ENCODE measurements at places on chromosomes 5 and 9.

- DNase-seq = no peak
Observed at GRCh38 chr9:61673664-61674381, 484.0 kb downstream of the SPATA31A7 start.

DNA sequence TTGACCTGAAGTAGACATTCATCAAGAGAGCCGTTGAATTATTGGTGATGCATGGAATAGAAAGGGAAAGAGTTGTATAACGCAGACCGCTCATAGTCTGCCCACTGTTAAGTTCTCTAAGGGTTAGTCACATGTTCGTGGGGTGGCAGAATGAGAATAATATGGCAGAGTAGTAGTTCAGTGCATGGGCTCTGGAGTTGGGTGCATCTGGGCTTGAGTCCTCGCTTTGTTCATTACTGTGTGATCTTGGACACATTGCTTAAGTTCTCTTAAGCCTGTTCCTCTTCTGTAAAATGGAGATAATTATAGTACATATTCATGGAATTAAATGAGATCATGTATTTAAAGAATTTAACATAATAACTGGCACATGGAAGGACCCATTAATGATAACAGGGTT lies 23.6 kb downstream of the TNPO1 start:
- no peak for DNase-seq

GRCh38 chr9:114906922-114907571 lies 23.3 kb downstream of the TNFSF8 start:
- peak; percentile 99 for DNase-seq

DNA sequence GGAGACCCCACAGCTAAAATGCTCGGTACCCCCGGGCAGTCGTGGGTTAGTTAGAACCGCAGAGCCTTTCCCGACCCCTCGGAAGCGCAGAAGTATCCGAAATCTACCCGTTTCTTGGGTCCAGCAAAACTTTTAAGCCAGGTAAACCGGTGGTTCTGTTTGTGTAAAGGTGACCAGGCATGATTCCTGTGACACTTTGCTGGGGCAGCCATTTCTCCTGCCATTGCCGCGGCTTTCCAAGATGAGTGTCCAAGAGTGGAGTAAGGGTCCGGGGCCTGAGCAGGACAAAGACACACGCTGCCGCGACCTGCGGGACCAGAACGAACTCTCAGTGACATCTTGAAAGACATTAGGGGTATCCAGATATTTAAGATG lies 655 bp downstream of the MARVELD2 start:
- DNase-seq = peak; percentile 24

DNA sequence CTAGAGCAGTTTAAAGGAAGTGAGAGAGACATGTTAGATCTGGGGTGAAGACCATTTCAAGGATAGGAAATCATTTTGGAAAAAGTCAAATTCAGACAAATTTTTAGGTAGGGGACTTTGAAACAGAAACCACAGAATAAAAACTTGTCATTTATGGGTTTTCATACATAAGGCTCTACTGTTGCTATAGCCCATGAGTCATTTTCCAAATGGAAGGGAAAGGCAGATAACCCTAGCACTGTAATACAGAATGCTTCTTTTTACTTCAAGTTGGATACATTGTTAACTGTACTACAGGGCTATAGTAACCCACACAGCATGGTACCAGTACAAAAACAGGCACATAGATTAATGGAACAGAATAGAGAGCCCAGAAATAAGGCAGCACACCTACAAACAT lies 455.4 kb downstream of the EBF1 start:
- DNase-seq = no peak

- no peak for DNase-seq
Observed at GRCh38 chr5:95973793-95974325, 12.2 kb upstream of the ELL2 start.

- DNase-seq = no peak
Observed at GRCh38 chr5:120848883-120849282, 384.8 kb downstream of the PRR16 start.

DNA sequence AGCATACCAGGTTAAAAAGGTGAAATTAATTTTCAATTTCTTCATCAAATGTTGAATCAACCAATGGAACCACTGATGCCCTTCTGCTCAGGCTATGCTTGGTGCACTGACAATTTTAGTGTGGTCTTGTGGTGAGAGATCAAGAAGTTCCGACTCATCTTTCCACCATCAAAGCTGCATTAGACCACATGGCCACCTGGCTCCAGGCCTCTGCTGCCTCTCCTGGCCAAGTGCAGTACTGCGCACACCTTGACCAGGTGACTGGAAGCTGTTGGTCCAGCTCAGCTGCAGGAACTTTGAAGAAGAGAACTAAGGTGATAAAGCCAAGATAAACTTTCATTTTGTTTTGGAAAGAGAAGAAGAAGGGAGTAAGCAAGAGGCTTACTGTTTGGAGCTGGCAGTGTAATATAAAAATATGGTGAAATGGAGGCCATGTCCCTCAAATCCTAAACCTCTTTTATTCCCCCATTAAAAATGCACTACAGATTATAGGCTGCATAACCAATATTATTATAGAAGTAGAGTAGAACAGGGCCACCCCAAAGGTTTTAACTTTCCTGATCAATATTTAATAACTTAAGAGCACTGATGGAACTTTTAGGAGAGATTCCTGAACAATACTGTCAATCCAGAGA lies 315.5 kb upstream of the C9orf72 start:
- DNase-seq = no peak

DNA sequence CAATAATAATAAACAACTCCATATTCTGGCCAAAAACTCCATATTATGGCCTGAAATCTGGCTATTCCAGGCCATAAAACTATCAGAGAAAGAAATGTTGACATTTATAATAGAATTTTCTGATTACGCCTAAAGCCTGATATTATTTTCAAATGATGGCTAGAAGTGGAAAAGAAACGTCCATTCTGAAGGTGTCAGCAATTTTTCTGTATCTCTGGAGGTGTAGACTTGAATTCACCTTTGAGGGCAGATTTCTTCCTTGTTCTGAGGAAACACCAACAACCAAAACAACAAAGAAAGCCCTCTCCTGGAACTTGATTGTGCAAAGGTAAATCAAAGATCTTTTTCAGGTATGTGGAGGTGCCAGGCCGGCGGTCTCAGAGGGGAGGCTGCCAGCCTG lies 390.7 kb downstream of the DMAC1 start:
- no peak for DNase-seq

- DNase-seq = peak; percentile 27
Observed at GRCh38 chr5:55232271-55232984, 980 bp downstream of the CCNO start.

DNA sequence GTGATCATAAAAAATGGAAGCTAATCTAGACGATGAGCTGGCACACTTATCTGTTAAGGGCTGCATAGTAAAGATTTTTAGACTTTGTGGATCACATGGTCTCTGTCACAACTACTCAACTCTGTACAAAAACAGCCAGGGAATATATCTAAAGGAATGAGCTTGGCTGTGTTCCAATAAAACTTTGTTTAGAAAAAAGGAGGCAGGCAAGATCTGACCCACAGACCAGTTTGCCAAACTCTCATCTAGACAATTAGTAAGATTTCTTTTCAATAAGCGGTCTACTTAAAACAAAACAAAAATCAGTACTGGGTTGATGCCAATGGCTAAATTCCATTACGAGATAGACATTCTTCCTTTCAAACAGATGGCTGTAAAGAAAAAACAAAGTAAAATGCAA lies 53.0 kb upstream of the RETREG1 start:
- no peak for DNase-seq

- DNase-seq = no peak
Observed at GRCh38 chr5:172162323-172162986, 25.6 kb downstream of the STK10 start.

- no peak for DNase-seq
Observed at GRCh38 chr9:25282946-25283345, 395.3 kb downstream of the TUSC1 start.

DNA sequence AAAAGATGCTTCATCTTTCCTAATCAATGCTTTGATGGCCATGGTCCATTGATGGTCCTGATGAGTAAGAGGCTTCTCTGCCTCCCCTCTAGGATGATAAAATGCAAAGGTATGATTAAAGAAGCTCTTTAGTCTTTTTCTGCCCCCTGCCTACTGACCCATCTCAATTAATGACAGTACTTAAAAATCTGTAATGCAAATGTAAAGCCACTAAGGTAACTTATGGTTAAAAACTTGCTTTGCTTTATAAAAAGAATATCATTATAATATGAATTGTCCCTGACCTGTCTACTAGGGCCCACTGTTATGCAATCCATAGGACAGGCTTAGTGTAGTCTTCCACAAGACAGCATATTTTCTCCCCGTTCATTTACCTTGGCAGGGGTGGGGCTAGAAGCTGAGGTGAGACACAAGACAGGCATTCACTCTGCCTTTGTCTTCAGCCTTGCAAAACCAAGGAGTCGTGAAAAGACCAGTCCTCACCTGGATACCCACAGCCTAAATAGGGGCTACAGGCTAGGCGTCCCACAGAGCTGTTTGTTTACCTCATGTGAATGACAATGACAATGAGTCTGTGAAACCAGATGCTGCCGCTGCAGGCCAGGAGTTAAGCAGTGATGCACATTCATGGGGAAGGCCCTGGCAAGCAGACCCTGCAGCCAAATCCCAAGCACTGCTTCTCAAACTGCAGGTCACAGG lies 60.4 kb downstream of the BNC2 start:
- no peak for DNase-seq

DNA sequence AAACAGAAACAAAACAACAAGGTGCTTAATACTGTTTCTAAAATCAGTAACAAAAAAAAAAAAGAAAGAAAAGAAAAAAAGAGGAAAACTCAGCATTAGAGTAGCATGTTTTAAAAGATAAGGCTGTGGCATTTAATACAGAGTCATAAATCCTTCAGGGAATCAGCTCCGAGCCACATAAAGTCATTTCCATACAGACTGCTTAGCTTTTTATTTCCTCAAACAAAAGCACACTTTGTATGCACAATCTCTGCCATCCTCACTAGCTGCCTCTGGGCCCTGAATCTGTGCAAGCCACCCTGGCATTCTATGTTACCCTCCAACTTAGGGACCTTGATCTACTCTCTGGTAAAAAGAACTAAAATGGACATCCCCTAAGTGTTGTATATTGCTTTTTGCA lies 87.6 kb downstream of the SEMA6A start:
- no peak for DNase-seq

DNA sequence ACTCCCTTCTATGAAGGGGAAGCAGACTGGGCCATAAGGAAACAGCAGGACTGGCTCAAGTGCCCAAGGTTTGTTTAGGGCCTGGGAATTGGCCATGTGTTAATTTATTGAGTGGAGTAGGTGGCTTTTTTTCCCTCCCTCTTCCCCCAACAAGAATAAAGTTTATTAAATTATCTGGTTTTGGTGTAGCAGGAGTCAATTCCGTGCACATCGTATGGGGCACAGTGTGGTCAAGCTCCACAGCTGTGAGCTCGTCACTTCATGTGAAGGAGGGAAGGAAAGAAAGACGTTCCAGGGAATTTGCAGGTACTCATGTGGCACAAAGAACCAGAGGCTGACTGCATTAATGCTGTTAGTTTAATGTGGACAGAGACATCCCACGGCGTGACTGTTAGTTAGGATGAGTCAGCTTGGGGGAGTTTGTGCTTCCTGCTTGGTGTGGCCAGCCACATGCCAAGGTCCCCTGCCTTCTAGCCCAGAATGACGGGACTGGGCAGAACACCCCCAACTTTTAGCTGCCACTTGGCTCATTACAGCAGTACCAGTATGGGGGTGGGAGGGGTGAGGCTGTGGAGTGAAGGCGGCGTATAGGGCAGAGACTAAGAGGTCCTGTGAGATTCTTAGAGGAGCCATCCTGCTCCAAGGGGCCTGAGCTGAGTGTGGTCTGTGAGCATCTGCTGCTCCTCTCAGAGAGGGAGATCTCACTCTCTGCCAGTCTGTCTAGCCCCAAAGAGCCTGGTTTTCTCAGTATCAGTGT lies 33.2 kb downstream of the CSF1R start:
- DNase-seq = no peak

DNA sequence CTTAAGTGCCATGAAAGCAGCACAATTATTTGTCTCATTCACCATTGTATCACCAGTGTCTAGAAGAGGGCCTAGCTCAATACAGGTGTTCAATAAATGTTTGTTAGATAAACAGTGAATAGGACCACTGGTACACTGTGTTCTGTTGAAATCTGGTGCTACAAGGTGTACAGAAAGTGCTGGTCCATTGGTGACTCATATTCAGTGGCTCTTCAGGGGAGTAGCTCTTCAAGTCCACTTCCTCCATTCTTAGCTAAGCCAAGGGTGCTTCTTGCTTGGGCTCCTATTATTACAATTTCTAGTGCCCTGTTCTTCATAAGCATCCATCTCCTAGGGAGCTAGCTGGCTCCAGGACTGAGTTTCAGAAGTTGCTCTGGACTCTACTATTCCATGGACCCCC lies 6.4 kb upstream of the FCHO2 start:
- DNase-seq = peak; percentile 4

GRCh38 chr5:105544300-105544699 lies 1981.7 kb upstream of the NUDT12 start:
- DNase-seq = no peak

GRCh38 chr5:55360190-55360589 lies 52.4 kb downstream of the MTREX start:
- DNase-seq = no peak

GRCh38 chr5:167242701-167243100 lies 1048.7 kb upstream of the WWC1 start:
- no peak for DNase-seq

- no peak for DNase-seq
Observed at GRCh38 chr5:128019391-128019790, 64.2 kb upstream of the SLC12A2 start.

DNA sequence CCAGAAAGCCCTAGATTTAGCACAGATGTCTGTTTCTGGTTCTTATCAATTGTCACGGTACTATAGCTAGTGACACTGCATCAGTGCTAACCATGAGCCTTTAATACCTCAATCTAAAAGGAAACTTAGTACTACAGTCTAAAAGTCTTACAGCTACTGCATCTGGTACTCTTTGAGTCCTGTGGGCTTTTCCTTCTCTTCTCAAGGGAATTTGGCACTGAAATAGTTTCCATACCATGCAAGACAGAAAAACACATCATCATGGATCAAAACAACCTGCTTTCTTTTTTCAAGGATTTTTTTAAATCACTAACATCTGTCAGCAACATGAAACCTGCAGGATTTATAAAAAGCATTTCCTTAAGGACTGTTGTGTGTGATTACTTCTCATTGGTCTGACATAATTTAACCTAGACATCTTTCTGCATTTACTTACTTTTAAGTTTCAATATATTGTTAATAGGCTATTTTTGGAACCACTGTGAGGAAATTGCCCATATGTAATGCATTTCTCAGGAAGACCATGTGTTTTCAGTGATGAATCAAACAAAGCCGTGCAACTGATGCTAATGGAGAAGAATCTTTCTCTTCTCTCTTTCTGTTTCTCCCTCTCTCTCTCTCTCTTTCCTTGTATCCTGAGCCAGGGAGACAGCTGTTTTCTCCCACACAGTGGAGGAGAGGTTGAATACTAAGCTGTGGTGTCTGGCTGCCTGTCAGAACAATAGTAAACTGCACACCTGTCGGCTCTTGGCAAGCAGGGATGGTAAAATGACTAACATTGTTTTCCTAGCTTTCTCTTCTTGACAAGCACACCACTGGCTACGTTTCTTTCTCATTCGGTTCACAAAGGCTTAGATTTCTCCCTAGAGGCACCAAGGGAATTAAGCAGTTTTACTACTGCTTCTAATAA lies 273.4 kb downstream of the CSNK1G3 start:
- DNase-seq = peak; percentile 79

Data from DMS79 treated with DMSO at 0.1 percent for 48 hours (cell line).